ENCODE measurements at places on chromosomes 6 and 20.

GRCh38 chr6:20856681-20857288 is 322.5 kb downstream of the CDKAL1 start:
- no peak for DNase-seq

DNA sequence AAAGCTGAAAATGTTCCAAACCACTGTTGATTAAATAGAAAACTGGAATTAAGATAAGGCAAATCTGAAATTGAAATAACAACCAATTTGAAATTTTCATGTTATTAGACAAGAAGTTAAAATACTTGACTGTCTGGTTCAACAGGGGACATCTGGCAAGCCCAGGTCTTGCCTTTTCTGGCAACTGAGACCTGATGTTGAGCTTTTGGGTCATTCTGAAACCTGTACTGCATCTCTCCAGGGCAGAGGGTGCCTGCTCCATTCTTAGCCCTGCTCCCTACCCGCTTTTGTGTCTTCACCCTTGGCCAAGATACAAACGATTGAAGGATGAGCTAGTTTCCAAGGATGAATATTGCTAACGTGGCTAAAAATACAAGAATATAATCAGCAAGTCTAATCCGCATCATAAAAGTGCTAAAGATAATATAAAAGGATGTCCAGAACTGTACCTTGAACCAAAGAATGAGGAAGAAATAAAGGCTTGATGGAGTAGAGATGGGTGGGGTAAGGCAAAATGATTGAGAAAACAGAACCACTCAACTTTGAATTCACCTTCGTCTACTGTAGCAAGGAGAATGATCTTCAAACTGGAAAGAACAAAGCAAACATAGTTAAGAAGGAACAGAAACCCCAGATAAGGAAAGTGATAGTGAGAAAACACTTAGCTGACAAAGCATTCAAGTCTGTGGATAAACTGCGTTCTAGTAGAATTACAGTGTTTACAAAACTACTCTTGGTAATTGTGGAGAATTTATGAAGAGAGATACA is 109.8 kb upstream of the MAN1A1 start:
- no peak for DNase-seq

DNA sequence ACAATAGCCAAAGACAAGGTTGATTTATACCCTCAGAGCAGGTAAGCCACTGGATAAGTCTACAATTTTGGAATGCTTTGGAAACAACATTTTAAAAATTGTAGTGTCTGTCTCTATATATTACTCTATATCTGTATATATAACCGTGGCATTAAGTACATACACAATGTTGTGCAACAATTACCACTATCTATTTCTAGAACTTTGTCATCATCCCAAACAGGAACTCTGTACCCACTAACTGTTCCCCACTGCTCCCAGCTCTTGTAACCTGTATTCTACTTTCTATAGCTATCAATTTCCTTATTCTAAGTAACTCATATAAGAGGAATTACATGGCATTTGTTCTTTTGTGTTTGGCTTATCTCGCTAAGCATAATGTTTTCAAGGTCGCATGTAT is 78.2 kb upstream of the ASCC3 start:
- no peak for DNase-seq

GRCh38 chr6:18842534-18842933 is 455.4 kb downstream of the RNF144B start:
- no peak for DNase-seq

GRCh38 chr6:28659250-28659566 is 133.5 kb downstream of the GPX5 start:
- no peak for DNase-seq

DNA sequence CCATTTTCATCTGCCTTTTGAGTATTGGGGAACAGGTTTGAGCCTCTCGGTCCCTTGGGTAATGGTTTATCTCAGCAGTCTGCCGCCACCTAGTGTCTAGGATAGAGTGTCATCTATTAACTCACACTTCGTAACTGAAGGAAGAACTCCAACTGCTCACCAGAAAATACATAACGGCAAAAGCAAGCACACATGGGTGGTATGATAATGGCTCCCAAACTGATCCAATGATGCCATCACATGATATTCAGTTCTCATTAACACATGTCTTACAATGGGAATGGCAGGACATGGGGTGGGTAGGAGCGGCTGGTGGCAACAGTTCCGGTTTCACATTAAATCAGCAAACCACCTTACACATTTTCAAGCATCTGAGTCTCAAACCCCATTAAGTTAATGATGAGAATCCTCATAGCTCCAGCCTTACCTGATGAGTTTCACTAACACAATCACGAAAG is 110.7 kb upstream of the PHACTR1 start:
- peak; percentile 44 for DNase-seq

DNA sequence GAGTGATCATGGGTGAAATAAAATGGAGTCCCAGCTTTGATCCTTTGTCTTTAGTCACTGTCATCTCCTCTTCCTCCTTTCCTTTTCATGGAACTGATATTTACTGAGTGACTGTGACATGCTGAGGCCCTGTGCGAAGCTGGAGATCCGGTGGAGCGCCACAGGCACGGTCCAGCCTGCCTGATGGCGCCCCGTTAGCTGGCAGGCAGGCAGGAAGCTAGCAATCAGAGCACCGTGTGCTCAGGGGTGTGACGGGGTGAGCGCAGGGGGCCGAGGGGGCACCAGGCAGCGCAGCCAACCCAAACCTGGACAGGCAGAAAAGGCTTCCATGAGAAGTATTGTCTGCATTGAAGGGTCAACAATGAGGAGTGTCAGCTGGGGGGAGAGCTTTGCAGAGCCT is 100.2 kb upstream of the AKAP12 start:
- no peak for DNase-seq

GRCh38 chr6:21019614-21020013 is 485.4 kb downstream of the CDKAL1 start:
- no peak for DNase-seq

- no peak for DNase-seq
These were observed 43.7 kb downstream of the NINL start for GRCh38 chr20:25541676-25542075.

GRCh38 chr6:129903082-129903481 is 42.0 kb upstream of the TMEM244 start:
- DNase-seq = no peak
